Gastrocnemius medialis (tissue), 4 donors: ENCODE measurements at places on chromosomes 5 and 9. TPM values are rescaled to one million over a fixed set of nuclear protein-coding genes. Genes with fewer than 3 reads are reported as not detected.

The SH3RF2 gene
- total RNA-seq = 19.2 TPM

The TERT gene
- total RNA-seq = not detected

- no peak for DNase-seq
- H3K27me3 ChIP-seq = no peaks in the 10 kb centered on the region
- H3K27ac ChIP-seq = no peak overlapping the region
- no peak overlapping the region for H3K4me3 ChIP-seq
- H3K36me3 ChIP-seq = no peaks in the 10 kb centered on the region
Observed at GRCh38 chr9:426976-427375, 212.3 kb downstream of the DOCK8 start.

DNA sequence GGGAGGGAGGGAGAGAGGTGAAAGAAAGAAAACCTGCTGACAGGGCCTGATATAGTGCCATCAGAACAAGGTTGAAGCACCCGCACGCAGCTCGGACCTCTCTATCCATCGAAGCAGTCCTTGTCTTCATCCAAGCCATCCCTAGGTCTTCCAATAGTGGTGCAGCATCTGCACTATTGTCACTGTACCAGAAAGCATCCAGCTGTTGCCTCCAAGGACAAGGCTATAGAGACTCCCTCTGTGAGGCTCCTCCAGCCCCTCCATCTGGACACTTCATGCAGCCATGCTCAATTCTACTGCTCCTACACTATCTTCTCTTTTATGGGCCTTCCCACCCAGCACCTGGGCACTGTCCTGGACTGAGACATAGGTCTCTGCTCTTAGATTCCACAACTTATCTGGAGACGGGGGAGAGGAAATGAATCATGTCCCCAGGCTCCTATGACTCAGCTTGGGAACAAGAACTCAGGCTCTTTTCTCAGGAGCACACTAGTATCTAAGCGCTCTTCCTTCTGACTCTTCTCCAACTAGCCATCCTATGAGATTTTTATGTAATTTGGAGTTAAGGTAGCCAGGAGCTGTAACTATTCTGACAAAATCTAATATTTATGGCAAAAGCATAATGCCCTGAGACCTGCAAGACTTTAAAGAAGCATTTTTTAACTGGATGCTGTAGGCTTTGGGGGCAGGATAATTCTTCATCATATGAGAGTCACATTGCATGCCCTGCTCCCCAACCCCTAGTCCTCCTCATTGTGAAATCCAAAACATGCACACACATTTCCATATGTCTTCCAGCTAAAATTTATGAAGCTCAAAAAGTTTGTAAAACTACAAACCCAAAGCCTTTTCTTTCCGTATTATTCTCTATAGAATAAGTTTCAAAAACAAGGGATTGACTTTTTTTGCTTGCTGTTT lies 446.8 kb downstream of the CCDC171 start:
- no peaks in the 10 kb centered on the region for H3K36me3 ChIP-seq
- H3K27me3 ChIP-seq = no peaks in the 10 kb centered on the region
- H3K27ac ChIP-seq = no peak overlapping the region
- H3K4me1 ChIP-seq = no peaks in the 10 kb centered on the region
- no peak for DNase-seq

- no peaks in the 10 kb centered on the region for H3K27me3 ChIP-seq
- peak; percentile 35 for DNase-seq
- peak overlapping the region; percentile 91 for H3K27ac ChIP-seq
- H3K4me1 ChIP-seq = peaks cover 71% of the 10 kb centered on the region
Observed at GRCh38 chr5:141514330-141515133, 25.7 kb downstream of the PCDHGC5 start.

DNA sequence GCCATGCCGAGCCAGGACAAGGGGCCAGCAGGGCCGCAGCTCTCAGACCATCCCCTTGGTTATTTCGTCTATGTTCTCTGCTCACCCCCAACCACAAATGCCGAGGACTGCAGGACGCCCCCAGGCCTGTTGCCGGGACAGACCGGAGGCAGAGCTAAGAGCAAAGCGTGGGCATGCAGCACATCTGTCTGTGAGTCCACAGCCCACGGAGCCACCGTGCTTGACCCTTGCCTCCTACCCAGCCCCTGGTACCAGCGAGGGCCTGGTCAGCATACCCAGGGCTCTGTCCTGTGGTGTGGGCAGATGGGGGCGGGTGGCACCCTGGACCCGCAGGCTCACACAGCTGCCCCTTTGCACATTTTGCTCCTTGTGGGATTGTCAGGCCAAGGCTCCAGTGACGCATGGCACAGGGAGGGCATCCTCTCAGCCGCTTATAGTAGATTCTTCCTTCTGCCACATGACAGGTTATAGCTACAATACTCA lies 4.7 kb downstream of the BRD3 start:
- H3K36me3 ChIP-seq = no peaks in the 10 kb centered on the region
- peak overlapping the region; percentile 83 for H3K27ac ChIP-seq
- DNase-seq = no peak
- H3K27me3 ChIP-seq = no peaks in the 10 kb centered on the region
- peak overlapping the region; percentile 44 for H3K4me3 ChIP-seq
